ENCODE measurements at places on chromosomes 7 and 10. TPM values are rescaled to one million over a fixed set of nuclear protein-coding genes. Genes with fewer than 3 reads are reported as not detected.

DNA sequence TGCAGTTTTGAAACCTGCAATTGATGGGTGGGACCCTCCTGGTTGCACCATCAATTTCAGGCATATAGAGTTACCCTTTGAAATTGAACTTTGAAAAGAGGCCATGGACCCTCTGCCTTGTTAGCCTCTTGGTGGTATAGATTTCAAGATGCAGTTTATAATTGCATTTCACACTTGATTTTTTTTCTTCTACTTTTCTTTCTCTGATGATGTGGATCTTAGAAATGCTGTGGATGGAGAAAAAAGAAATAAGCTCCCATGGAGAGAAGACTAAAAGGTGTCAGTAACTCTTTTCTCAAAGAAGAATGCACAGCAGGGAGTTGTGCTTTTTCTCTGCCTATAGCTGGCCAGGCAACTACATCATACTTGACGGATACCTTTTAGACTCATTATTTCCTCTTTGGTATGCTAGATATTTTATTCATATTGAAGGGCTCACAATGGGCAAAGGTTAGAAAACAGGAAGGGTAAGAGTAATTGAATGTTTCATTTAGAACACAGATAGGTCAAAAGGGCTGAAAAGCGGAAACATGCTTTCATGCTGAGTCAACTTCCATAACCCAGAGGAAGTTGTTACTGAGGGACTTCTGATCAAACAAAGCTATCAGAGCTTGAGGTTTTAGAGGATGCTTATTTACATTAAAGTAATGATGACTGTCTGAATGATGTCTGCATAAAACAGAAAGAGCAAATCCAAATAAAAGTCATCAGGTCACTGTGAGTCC, 773.2 kb upstream of the LRRN3 start:
- no peak overlapping the region for H3K4me3 ChIP-seq
- no peaks in the 10 kb centered on the region for H3K4me1 ChIP-seq
- H3K27ac ChIP-seq, result no peak overlapping the region
- DNase-seq, result no peak

The CTTNBP2 gene
- not detected for polyA plus RNA-seq

DNA sequence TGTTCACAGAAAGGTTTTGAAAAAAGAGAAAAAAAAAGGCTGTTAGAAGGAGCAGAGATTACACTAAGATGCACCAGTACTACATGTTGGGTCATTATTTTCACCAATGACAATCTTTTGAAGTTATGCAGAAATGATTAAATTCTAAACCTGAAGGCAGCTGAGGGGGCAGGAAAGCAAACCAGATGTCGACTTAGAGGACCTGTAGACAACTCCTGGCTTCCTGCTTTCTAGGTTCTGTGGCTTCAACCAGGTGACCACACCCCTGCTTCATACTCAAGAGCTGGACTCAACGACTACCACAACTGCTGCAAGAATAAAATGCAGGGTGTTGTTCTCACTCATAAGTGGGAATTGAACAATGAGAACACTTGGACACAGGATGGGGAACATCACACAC, 30.0 kb downstream of the MYOF start:
- H3K36me3 ChIP-seq, result peaks cover 43% of the 10 kb centered on the region
- H3K27me3 ChIP-seq, result no peaks in the 10 kb centered on the region
- H3K4me3 ChIP-seq, result no peak overlapping the region
- no peaks in the 10 kb centered on the region for H3K4me1 ChIP-seq

- no peak overlapping the region for H3K4me3 ChIP-seq
- DNase-seq, result no peak
- H3K4me1 ChIP-seq, result peaks cover 17% of the 10 kb centered on the region
- H3K36me3 ChIP-seq, result no peaks in the 10 kb centered on the region
- H3K27ac ChIP-seq, result no peak overlapping the region
Observed at GRCh38 chr10:48683868-48684267, 805 bp upstream of the WDFY4 start.

DNA sequence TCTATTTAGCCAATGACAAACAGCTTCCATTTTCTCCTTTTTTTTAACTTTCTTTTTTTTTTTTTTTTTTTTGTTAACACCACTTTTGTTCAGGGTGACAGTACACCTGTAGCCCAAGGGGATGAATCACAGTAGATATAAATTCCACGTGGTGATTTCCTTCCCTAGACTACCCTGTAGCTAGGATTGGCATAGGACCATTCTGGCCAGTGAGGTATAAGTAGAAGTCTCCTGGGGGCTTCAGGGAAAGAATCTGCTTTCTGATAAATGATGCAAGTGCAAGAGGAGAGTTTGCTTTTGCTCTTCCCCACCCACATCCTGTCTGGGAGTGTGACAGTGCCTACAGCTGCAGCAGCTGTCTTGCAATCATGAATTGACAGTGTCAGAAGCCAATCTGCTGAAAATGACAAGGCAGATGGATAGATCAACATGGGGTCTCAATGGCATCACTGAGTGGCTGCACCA, 63.2 kb upstream of the TOMM7 start:
- no peak for DNase-seq
- H3K27ac ChIP-seq, result no peak overlapping the region
- peaks cover 9% of the 10 kb centered on the region for H3K4me1 ChIP-seq

The INMT gene
- not detected for polyA plus RNA-seq

DNA sequence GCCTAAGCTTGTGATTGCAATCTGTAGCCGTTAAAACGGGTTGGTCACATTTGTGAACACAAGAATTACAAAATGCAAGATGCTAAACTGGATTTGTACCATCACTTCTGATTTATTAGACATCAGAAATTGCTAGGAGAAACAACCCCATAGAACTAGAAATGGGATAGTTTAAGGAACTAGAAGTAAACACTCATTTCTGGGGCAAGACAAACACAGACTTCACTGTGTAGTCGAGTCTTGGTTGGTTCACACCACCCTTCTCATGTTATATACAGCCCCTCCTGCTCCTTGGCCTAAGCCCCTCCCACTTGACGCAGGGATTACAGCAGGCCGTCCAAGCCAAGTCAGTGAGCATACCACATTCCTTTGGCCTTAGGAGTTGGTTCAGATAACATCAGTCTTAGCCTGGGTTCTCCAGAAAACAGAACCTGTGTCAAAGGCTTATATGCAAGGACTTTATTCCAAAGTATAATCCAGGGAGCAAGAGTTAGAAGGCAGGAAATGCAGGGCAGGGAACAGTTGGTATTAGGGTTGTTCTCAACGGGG, 2.0 kb upstream of the NRAP start:
- DNase-seq, result no peak
- H3K27ac ChIP-seq, result no peak overlapping the region
- no peaks in the 10 kb centered on the region for H3K4me1 ChIP-seq
- no peaks in the 10 kb centered on the region for H3K27me3 ChIP-seq
- no peak overlapping the region for H3K4me3 ChIP-seq
- H3K36me3 ChIP-seq, result no peaks in the 10 kb centered on the region

The STEAP1B gene
- polyA plus RNA-seq, result not detected

The SPOCK2 gene
- polyA plus RNA-seq, result 1.6 TPM

DNA sequence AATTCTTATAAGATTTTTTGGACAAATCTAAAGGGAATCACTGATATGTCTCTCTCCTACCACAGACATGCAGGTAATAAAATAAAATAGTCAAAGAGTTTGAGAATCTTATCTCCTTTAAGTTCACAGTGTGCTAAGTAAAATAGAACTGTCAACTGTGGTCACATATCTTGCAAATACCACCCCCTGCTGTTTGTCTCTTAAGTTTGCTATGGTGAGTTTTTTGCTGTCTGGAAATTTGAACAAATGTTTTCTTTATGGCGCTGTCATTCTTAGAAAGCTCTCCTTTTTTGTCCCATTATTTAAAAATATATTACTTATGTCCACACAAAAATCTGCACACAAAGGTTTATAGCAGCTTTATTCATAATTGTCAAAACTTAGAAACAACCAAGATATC, 19.6 kb downstream of the GIMAP5 start:
- H3K27ac ChIP-seq, result no peak overlapping the region
- no peaks in the 10 kb centered on the region for H3K27me3 ChIP-seq
- no peak for DNase-seq
- H3K36me3 ChIP-seq, result no peaks in the 10 kb centered on the region

The LLCFC1 gene
- 0.84 TPM for polyA plus RNA-seq

- no peaks in the 10 kb centered on the region for H3K36me3 ChIP-seq
- no peaks in the 10 kb centered on the region for H3K27me3 ChIP-seq
- no peak overlapping the region for H3K27ac ChIP-seq
- peaks cover 12% of the 10 kb centered on the region for H3K4me1 ChIP-seq
Observed at GRCh38 chr10:99427566-99428190, 2.7 kb downstream of the GOT1 start.

All from CD14-positive monocyte (primary cell).